Stimulated activated CD4-positive, alpha-beta T cell treated with anti-CD3 and anti-CD28 coated beads, Interleukin-1b, Interleukin-23, amount 100 ng/mL, for 4 hours (primary cell): ENCODE measurements at places on chromosomes 4 and X.

DNA sequence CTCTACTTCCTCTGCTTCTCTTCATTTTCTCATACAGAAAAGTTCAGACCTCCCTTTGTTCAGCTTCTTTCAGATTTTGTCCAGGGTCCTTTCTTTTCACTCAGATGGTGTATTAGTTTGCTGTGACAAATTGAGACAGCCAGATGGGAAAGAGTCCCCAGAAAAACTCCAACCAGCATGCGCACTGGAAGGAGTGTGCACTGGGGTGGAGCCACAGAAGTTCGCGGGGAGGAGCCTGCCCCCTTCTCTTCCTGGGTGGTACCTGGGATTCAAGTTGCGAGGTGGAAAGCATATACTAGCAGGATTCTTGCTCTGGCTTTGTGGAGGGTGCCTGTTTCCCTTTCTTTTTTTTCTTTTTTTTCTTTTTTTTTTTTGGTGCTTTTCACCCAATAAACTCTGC is 51.6 kb downstream of the SMIM20 start:
- DNase-seq: no peak

- DNase-seq: no peak
These were observed 285.4 kb upstream of the ARSJ start for GRCh38 chr4:114264877-114265291.

- DNase-seq: no peak
These were observed 54.0 kb upstream of the MAP3K15 start for GRCh38 chrX:19569121-19569805.

DNA sequence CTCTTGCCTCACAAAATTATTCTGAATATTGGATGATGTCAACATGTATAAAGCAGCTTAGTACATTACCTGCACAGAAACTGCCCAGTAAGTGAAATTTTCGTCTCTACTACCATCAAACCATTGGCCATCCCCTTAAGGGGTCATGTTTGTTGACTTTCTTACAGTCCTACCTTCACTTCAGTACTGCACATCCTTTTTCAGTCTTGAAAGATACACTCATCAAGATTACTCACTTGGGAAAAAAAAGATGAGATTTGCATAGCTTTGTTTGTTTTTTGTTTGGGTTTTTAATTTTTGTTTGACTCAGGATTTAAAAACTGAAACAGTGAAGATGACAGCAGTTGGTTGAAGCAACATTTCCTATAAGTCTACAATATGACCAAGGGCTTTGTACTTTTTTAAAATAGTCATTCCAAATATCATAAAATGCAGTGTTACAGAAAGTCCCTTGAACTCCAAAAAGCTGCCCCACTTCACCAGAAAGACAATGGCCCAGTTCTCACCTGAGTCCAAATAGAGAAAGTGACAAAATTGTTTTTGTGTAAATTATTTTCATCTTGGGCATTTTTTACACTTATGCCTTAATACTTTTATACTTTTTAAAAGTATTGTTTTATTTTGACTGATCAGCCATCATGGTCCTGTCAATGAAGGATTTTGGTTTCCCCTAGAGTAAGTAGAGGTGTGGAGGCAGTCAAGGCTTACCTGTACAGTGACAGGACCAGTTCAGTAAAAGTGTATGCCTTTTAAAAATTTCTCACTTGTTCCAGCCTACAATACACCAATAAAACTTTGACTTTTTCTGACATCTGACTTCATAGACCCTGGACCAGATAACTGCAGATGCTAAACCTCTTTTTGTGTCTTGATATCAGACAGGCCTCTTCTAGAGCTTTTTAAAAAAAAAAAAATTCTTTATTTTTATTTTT is 59.7 kb upstream of the EDA2R start:
- DNase-seq: no peak

DNA sequence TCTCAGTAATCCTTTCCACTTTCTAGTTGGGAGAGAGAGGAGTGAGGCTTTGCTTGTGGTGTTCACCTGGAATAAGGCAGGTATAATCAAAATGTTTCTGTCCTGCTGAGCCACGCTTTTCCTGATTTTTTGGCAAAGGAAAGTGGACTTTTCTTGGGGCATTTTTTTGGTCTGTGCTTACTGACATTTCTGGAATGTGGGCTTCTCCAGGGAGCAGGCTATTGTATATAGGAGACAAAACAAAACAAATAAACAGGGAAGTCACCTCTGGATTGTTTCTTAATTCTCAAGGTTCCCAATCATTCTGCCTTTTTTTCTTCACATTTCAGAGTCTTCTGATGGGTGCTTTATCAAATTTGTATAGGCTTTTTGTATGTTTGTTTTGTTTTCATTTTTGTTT is 25.7 kb upstream of the RP2 start:
- no peak for DNase-seq

GRCh38 chrX:72115380-72115779 is 16.3 kb downstream of the RTL5 start:
- DNase-seq: no peak

DNA sequence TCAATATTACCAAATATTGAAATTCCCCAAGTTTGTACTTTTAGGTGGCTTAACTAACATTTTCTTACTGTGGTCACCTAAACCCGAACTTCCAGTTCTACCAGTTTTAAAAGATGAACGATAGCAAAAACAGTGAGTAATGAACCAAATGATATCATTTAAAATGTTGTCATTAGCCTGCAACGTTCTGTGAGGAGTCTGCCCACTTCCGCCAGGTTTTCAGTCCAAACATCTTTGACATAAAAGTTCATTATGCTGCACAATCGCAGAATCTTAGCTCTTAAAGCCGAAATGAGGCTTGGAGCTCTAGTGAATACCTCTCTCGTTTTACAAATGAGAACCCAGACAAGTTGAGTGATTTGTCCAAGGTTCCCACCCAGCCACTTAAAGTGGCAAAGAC is 762 bp downstream of the PIGA start:
- no peak for DNase-seq

GRCh38 chr4:85591406-85592098 is 116.6 kb downstream of the ARHGAP24 start:
- DNase-seq: no peak

DNA sequence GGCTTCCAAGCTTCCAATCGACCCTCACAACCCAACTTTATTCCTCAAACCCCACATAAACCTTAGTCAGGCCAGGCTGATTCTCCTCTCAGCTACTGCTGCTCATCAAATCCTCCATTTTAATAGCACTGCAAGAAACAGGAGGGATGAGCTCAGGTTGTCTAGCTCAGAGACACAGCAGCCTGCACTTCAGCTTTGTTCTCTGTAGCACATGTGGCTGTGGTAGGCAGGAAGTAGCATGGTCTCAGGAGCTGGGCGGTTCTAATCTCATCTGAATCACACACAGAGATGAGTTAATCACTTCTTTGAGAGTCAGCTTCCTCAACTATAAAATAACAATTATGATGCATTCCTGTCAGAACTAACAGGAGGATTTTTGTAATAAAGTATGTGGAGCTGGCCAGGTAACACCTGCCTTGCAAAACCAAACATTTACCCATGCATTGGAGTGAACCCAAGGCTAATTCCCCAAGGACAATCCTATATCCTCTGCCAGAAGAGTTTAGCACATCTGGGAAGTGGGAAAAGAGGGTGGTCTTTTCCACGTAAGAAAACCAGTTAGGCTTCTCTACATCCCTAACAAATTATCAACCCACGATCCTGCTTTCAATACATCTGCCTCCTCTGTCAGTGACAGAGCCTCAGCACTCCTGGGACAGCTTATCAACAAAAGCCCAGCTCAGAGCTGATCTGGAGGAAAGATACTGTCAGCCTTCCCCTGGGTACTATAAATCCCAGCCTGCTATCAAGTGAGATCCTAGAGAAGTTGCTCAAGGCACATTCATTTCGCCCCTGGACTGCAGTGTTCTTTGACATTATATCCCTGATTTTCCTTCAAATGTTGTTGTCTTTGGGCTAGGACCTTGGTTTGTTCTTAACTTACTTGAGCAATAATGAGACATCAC is 32.8 kb downstream of the ELOVL6 start:
- DNase-seq: peak; percentile 57

DNA sequence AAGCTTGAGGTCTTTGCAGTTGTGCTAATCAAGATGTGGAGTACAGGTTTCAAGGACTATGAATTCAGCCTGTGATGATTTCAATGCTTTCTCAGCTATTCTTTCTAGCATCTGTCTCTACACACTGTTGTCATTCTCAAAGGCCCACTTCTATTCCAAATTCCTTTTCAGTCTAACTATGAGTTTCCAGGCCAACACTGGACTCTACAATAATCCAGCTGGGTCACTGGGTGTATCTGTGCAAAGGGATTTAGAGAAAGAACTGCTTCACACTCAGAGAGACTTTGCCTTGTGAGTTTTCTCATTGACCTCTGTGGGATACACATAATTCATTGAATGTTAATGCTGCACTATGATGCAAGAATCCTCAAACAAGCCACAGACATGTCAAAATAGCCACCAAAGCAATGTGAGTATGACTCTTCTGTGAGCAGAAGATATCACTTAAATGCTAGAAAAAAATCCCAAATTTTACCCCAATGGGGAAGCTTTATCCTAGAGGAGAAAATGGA is 171.8 kb upstream of the CLNK start:
- DNase-seq: no peak

DNA sequence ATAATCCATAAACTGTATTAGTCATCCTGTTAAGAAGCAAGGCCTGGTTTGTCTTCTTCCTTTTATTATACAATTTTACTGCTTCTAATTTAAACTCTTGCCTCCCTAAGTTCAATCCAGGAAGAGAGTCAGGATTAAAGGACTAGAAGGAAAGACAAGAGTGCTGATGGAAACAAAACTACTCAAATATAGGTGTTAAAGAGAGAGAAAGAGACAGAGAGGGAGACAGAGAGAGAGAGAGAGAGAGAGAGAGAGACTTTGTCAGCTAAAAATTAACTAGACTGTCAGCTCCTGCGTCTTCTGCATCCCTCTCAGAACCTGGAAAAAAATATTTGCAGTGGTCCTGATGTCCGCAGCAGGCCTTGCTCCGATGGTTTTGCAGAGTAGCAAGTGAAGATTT is 13.5 kb upstream of the FGG start:
- DNase-seq: no peak

- peak; percentile 29 for DNase-seq
These were observed 828 bp downstream of the MCUB start for GRCh38 chr4:109560687-109561461.

- no peak for DNase-seq
These were observed 5.6 kb downstream of the QRFPR start for GRCh38 chr4:121375262-121375661.

- DNase-seq: no peak
These were observed 76.9 kb downstream of the RRAGB start for GRCh38 chrX:55794405-55794804.

DNA sequence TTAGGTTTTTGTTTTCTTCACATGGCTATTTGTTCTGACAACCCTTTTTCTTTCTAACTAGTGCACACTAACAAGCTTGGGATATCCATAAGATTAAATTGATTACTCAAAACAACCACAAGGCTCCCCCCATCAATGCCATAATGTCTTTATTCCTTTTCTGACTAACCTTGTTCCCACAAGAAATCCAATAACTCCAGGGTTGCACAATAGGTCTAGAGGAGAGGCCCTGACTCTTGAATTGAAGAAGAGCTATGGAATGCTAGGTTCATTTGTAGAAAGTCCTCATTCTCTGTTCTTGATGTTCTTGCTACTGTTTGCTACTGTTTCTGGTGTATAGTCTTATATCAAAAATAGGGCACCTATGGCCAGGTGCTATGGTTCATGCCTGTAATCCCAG is 71.0 kb downstream of the PRRG1 start:
- no peak for DNase-seq

DNA sequence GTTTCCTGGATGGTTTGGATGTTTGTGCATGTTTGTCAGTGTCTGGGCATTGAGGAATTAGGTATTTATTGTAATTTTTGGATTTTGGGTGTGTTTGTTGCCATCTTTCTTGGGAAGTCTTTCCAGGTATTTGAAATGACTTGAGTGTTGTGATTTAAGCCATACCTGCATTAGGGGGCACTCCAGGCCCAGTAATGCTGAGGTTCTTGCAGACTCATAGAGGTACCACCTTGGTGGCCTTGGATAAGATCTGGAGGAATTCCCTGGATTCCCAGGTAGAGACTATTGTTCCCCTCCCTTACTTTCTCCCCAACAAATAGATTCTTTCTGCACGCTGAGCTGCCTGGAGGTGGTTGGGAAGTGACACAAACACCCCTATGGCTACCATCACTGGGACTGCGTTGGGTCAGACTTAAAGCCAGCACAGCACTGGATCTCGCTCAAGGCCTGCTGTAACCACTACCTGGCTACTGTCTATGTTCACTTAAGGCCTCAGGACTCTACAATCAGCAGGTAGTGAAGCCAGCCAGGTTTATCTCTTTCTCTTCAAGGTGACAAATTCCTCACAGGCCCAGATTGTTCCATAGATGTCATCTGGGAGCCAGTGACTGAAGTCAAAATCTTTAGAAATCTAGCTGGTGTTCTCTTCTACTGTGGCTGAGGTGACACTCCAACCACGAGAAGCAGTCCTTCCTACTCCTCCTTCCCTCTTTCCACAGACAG is 643.6 kb downstream of the PDHA2 start:
- no peak for DNase-seq

DNA sequence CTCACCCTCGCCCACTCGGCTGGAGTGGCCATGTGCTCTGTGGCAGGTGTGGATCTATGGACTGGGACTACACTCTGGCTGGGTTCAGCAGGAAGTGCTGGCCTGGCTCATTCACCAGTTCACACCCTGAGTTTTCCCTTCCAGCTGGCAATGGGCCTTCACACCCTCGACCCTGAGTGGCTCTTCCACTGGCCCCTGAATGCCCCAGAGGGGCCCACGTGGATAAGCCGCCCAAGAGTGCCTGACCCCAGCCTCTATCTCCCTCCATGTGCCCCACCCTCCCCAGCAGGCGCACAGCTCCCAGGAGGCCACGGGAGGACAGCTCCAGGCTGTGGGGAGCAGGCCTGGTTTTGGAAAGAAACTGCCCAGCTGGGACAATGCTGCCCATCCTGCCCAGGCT is 234.1 kb downstream of the AFAP1 start:
- DNase-seq: no peak

- DNase-seq: no peak
These were observed 65.5 kb downstream of the EDNRA start for GRCh38 chr4:147546349-147546748.

DNA sequence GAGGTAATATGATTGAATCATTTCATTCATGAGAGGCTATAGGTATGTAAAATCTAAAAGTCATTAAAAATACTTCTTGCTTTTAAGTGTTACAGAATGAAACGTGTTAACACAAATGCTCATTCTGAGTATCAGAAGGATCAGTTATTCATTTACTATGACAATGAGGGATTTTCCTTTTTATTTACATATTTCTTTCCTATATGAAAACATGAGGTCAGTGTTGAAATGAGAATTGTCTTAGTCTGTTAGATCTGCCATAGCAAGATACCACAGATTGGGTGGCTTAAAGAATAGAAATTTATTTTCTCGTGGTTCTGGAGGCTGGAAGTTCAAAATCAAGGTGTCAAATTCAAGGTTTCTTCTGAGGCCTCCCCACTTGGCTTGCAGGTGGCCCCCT is 181.2 kb downstream of the ARHGAP10 start:
- DNase-seq: no peak

- no peak for DNase-seq
These were observed 1068.5 kb downstream of the PCDH7 start for GRCh38 chr4:31788676-31789075.

DNA sequence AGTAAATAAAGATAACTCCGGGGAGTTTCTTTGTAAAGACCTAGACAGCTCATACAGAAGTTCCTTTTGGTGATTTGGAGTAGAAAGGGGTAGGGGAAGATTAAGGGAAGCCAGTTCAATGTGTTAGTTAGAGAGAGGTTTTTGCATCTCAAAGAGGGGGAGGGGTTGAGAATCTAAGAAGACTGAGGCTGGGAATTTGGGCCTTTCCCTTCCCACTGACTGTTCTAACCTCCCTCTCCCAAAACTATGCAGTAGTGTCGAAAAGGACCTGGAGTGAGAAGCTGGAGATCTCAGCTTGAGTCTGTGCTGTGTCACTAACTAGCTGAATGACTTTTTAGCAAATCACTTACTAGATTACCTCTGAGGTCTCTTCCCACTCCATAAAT is 55.7 kb upstream of the CCDC160 start:
- DNase-seq: no peak
